ENCODE measurements at places on chromosomes 3 and 15.
A peak's percentile ranks its signal among the peaks of the same experiment; 100 is the strongest.

DNA sequence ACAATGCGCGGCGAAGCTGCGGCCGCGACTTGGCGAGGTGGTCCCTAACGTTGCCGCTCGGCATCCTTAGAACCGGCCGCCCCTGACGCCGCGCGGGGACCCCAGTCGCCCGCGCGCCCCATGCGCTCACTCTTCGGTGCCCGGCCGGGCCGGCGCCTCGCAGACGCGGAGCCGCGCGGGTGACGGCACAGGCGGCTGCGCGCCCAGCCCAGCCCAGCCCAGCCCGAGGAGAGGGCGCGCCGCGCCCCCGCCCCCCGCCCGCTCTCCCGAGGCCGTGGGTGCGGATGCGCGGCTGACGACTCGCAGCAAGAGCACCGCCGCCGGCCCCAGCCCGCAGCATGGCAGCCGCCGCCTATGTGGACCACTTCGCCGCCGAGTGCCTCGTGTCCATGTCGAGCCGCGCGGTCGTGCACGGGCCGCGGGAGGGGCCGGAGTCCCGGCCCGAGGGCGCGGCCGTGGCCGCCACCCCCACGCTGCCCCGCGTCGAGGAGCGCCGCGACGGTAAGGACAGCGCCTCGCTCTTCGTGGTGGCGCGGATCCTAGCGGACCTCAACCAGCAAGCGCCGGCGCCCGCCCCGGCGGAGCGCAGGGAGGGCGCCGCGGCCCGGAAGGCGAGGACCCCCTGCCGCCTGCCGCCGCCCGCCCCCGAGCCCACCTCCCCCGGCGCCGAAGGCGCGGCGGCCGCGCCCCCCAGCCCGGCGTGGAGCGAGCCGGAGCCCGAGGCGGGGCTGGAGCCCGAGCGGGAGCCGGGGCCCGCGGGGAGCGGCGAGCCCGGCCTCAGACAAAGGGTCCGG, 437 bp downstream of the KLF13 start:
- peak; percentile 30 for DNase-seq

DNA sequence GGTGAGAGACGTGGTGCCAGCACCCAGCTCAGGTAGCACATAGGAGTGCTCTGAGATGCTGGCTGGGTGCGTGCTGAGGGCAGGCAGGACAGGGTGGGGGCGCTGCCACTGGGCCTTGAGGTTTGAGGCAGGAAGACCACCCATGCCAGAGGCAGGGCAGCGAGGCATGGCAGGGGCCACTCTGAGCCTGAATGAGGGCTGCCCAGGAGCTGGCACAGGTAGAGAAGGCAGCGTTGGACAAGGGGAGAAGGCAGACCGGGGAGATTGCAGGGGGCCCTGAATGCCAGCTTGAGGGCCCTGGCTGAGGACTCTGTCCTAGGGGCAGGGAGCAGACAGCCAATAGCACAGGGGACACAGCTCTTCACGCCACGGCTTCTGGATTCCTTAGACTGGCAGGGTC, 50.2 kb downstream of the ADAMTS7 start:
- peak; percentile 0 for DNase-seq

DNA sequence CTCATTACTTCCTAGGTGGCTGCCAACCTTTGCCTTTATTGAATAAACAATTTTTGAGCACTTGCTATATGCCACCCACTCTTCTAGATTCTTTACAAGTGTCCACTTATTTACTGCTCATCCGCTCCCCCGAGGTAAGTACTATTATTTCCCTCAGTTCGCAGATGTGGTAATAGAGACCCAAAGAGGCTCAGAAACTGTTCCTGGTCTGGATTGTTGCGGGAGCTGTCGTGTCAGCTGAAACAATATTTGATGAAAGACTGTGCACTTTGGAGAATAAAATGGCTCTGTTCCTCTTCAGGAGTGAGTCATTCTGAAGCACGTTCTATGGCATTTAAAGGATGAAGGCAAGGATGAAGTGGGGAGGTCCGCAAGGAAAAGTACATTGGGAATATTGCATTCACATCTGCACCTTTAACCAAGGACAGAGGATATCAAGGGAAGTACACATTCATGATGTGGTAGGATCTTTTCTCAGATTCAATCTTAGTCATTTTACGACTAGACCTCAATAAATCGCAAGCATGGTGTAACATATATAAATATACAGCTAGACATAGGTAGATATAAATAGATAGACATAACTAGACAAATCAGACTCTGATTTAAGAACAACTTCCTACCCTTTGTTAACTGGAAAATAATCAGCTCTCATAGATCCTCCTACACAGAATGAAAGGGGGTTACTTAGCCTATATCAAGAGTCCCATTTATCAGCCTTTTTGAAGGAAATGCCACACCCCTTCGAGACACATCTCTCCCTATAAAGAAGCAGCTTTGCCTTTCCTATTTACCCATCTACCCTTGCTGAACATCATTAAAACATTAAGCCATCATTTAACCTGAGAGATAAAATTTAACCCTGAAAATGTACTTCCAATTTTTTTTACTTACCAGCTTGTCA, 70.3 kb downstream of the RORA start:
- DNase-seq, result no peak

- DNase-seq, result no peak
Measured at GRCh38 chr15:60083318-60083717, 79.2 kb downstream of the FOXB1 start.

- DNase-seq, result no peak
Measured at GRCh38 chr3:49674497-49674983, 389 bp downstream of the APEH start.

DNA sequence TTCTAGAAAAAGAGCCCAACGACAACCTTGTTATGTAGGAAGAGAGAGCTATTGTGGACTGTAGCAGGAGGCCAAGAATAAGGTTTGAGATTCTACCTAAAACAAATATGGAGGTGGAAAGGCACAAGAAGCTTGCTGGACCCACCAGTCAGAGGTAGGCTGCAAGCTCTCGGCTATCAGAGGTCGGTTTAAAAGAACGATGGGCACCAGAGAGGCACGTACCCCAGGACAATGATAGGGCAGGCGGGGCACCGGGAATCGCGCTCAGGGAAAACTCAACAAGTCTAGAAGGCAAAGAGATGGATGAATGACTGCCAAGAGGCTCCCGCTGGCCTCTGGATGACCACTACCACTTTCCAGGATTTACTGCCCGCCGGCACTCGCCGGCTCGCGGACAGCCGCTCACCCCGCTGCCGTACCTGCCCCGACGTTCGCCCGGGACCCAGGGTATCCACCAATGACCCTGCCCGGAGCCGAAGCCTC, 1.1 kb downstream of the HDGFL3 start:
- no peak for DNase-seq

GRCh38 chr3:41118461-41119390, 80.6 kb upstream of the CTNNB1 start:
- DNase-seq, result no peak
